RWPE1 (cell line): ENCODE measurements at places on chromosomes 12 and 14.

DNA sequence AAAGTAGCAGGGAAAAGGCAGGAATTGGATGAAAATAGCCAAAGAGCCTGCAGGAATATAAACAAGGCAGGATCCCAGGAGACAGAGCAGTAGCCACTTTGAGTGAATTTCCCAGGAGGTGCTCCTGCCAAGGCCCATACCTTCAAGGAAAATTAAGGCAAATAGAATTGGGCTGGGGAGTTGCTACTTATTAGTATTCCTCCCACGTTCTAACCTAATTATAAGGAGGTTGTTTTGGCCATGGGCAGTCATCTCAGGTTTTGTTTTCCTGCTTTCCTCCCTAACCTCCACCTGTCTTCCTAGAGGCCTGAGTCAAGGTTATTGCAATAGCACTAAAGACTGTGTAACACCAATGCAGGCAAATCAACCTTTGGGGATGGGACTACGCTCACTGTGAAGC, 73.1 kb downstream of the DAD1 start:
- no peak for DNase-seq

DNA sequence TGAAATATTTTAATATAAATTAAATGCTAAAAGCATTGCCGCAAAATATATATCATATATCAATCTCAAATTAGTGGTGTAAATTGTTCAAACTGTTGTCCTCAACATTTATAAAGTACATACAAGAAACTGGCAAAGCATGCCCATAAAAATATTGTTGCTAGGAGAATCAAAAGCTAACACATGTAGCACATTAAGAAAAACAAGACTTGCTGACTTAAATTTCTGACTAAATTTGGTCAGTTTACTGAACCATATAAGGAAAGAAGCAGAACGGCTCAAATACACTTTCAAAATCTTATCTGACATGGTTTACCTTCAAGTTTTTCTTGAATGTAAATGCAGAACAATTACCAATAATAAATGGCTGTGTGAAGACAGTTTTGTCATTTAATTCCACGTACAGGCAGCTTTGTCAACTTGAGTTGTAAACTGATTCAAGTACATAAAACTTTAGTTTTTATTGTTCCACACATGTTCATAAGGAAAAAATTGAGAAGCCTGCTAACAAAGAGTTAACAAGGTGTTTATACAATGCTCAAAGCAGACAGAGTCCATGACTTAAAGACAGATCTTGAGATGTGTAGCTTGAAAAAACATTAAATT, 50.4 kb downstream of the PPP1R12A start:
- no peak for DNase-seq

GRCh38 chr12:52358575-52359350, 8.5 kb downstream of the KRT85 start:
- no peak for DNase-seq

- DNase-seq, result no peak
Measured at GRCh38 chr14:87524011-87524410, 469.0 kb downstream of the GALC start.

- no peak for DNase-seq
Measured at GRCh38 chr12:68958322-68958721, 25.4 kb upstream of the CPM start.

GRCh38 chr12:27488479-27488878, 35.5 kb upstream of the PPFIBP1 start:
- no peak for DNase-seq

- DNase-seq, result peak; percentile 96
Measured at GRCh38 chr12:93570552-93571364, 1.7 kb upstream of the SOCS2 start.

GRCh38 chr14:70021548-70022220, 142.5 kb downstream of the SMOC1 start:
- DNase-seq, result no peak

- no peak for DNase-seq
Measured at GRCh38 chr14:44657203-44657602, 150.1 kb upstream of the FSCB start.

- no peak for DNase-seq
Measured at GRCh38 chr14:50257732-50258131, 26.4 kb upstream of the SOS2 start.

DNA sequence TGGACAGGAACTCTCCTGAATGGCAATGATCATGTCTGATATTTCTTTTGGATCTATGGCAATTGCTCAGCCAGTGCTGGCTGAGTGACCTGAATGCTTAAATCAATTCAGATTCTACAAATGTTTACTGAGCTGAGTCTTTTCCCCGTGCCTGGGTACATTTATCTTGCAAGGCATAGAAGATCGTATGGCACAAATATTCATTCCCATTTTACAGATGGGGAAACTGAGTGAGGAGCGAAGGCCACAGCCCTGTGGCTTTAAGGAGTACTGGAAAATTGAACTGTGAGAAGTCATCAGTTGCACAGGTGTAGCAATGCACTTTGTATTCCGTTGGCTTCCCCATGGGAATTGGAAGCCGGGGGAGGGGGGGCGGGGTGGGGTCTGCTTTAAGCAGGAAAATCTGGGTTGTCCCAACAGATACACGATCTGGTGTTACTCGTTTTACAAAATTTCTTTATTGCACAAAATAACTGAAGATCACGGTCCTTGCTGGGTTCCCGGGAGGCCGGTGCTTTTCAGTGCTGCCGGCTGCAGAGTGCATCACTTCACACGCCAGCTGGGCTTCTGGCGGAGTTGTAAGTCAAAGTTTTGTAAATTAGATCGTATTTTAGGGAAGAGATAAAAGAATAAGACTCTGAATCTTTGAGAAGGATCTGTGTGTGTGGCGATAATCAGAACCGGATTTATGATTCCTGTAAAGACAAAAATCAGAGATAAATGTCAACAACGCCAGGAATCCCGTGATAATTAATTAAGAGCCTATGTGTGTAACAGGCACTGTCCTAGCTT, 75.0 kb upstream of the MAP1LC3B2 start:
- DNase-seq, result no peak

GRCh38 chr14:75969126-75969525, 12.7 kb downstream of the TGFB3 start:
- no peak for DNase-seq

GRCh38 chr14:21525962-21526671, at the start of gene SALL2:
TSS of gene SALL2 (minus strand) at chr14:21526346. CDS start at chr14:21526127, 219 bp downstream.
- DNase-seq, result peak; percentile 38

DNA sequence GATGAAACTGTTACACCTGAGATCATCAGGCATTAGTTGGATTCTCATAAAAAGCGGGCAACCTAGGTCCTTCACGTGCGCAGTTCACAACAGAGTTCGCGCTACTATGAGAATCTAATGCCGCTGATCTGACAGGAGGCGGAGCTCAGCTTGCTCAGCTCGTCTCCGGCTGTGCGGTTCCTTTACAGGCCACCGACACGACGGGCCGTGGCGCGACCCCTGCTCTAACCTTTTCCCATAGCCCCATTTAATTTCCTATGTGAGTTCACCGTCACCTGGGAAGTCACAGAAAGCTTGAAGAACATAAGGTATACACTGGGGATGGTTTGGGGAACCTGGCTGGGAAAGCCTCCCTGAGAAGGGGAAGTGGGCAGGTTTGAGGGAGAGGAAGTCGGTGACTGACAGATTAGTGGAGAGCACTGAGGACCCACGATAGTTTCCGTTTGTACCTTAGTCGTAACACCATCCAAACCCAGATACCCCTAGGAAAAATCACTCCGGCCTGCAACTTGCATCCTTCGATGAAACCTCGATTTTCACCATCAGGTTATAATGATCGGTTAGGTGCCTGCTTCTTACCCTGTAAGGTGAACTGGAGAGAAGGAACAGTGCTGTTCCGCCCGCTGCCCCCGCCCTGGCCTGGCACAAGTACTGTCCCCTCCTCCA, 2.8 kb upstream of the AAAS start:
- no peak for DNase-seq

DNA sequence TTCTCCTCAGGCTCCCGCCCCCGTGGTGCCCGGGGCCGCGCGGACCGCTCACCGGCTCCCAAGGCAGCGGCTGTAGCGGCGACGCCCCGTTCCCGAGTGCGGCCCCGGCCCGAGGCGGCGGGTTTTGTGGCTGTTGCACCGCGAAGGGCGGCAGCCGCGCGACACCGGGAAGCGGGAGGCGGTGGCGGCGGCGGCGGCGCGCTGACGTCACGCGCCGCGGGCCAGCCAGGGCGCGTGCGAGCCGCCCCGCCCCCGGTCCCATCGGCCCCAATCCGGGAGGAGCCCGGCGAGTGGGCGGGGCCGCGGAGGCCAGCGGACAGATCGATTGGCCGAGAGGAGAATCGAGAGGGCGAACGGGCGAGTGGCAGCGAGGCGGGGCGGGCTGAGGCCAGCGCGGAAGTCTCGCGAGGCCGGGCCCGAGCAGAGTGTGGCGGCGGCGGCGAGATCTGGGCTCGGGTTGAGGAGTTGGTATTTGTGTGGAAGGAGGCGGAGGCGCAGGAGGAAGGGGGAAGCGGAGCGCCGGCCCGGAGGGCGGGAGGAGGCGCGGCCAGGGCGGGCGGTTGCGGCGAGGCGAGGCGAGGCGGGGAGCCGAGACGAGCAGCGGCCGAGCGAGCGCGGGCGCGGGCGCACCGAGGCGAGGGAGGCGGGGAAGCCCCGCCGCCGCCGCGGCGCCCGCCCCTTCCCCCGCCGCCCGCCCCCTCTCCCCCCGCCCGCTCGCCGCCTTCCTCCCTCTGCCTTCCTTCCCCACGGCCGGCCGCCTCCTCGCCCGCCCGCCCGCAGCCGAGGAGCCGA, at the start of gene YY1:
YY1 (plus strand) TSS at position 726 of the 792 bp plus-strand sequence. CDS start 101 bp downstream, outside the sequence.
- DNase-seq, result peak; percentile 96

- DNase-seq, result no peak
Measured at GRCh38 chr14:85221832-85222231, 308.1 kb upstream of the FLRT2 start.

GRCh38 chr14:36522347-36522971, 2.4 kb upstream of the NKX2-1 start:
- DNase-seq, result no peak

- peak; percentile 87 for DNase-seq
Measured at GRCh38 chr12:57888409-57889157, 42.1 kb upstream of the CTDSP2 start.

GRCh38 chr12:117872546-117873169, 96.1 kb downstream of the KSR2 start:
- no peak for DNase-seq

GRCh38 chr14:22991852-22992251, 9.5 kb upstream of the AJUBA start:
- DNase-seq, result no peak

GRCh38 chr12:15774819-15775218, 14.4 kb downstream of the EPS8 start:
- DNase-seq, result no peak

GRCh38 chr12:110658878-110659277, 30.0 kb downstream of the HVCN1 start:
- DNase-seq, result no peak

- peak; percentile 59 for DNase-seq
Measured at GRCh38 chr12:2813214-2814185, 1.0 kb downstream of the ITFG2 start.

GRCh38 chr14:84084056-84084630, 1445.8 kb upstream of the FLRT2 start:
- no peak for DNase-seq

DNA sequence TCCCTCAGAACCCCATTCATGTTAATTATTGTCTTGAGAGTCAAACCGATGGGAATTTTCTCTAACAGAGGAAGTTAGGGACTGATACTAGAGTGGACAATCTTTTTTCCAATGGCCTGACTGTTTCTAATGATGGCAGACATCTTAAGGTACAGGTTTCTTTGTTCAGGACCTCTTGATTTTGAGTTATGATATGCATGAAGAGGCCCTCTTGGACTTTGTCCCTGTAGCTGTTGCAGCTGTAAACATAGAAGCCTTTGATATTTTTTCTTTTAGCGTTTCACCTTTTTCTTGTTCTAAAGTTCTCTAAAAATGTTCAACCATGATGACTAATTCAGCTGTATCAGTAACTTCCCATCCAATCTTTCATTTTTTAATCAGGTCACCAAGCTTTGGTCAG, 53.0 kb downstream of the LGR5 start:
- no peak for DNase-seq

DNA sequence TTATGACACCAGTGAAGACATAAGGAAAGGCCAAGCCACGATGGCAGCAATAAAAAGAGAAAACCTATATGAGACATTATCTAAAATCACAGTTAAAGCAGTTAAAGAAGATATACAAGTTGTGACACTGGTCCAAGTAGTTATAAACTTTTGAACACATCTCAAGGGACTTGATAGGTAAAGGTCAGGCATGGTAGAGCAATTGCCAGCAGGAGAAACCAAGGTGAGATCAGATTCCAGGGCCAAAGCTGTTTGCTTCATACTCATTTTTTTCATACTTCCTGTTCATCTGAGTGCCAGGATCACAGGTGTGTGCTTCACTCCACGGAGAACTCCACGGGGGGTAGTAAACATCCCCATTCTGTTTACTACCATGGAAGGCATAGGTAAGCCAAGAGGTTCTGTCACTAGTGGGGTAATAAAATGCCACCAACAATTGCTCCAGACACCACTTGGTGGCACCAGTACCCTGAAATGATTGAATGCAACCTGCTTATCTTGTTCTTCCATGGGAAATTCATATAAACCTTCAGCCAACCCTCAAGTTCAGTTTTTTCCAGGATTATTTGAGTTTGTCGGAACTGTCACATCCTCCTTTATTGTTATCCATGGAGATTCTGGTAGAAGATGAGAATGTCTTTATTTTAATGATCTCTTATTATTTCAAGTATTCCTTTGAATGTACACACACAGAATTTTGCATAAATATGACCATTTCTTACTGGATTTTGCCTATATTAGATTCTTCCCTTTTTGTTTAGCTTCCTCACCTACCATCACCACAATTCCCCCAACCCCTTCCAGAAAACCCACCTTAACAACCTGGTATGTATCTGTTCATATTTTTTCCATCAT, 59.2 kb upstream of the TSPAN8 start:
- DNase-seq, result peak; percentile 16

DNA sequence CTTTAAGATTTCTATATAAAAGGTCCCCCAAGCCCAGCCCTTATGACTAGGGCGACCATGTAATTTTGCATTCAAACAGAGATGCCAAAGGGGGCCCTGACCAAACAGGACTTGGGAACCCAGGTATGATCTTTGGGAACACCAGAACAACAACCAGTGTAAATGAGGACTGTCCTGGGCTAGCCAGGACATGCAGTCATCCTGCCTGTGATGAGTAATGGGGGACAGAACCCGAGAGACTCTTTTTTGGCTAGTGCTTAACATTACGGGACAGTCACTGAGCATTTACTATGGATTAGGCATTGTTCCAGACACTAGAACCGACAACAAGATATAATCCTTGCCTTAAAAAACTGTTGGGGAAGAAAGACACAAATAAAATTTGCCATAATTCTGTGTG, 337.3 kb downstream of the CACNA1C start:
- peak; percentile 51 for DNase-seq

- no peak for DNase-seq
Measured at GRCh38 chr12:103012884-103013283, 55.4 kb downstream of the ASCL1 start.

DNA sequence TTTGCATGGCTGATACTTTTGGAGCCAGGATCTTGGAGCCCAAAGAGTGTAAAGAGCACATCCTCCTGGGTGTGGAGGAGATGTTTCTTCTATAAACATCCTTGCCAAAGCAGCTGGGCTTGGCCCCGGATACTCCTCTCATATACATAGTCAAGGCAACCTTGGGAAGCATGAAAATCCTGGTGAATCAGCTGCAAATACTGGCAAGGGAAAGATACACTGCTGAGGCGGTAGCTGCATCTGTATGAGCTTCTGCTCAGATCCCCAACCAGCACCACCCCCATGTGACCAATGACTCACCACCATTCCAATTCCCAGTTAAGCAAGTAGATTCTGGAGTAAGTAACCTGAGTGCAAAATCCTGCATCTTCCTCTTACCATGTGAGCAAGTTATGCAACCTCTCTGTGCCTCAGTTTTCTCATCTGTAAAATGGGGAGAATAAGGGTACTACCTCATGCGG, 567.4 kb downstream of the MED13L start:
- DNase-seq, result peak; percentile 14
